ENCODE measurements at places on chromosomes 3 and 15. TPM values are rescaled to one million over a fixed set of nuclear protein-coding genes. Genes with fewer than 3 reads are reported as not detected.

GRCh38 chr3:179149406-179149867 is 1.3 kb downstream of the PIK3CA start:
- peak overlapping the region; percentile 94 for H3K4me3 ChIP-seq
- no peak for DNase-seq
- peaks cover 12% of the 10 kb centered on the region for H3K4me1 ChIP-seq
- H3K36me3 ChIP-seq = no peaks in the 10 kb centered on the region

Gene TM4SF1
- total RNA-seq = 290 TPM

- no peak for DNase-seq
- H3K4me3 ChIP-seq = peak overlapping the region; percentile 61
Observed at GRCh38 chr3:157438194-157438730, 1.6 kb downstream of the PTX3 start.

DNA sequence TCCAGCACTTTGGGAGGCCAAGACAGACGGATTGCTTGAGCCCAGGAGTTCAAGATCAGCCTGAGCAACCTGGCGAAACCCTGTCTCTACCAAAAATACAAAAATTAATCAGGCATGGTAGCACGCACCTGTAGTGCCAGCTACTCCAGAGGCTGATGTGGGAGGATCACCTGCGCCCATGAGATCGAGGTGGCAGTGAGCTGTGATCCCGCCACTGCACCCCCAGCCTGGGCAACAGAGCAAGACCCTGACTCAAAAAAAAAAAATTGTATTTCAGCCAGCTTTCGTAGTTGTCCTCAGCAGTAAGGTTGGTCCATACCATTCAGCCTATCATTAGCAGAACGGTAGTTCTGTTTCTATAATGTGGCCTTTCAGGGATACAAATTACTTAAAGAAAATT is 66.6 kb upstream of the FURIN start:
- no peaks in the 10 kb centered on the region for H3K36me3 ChIP-seq
- H3K4me1 ChIP-seq = no peaks in the 10 kb centered on the region
- H3K27ac ChIP-seq = no peak overlapping the region

DNA sequence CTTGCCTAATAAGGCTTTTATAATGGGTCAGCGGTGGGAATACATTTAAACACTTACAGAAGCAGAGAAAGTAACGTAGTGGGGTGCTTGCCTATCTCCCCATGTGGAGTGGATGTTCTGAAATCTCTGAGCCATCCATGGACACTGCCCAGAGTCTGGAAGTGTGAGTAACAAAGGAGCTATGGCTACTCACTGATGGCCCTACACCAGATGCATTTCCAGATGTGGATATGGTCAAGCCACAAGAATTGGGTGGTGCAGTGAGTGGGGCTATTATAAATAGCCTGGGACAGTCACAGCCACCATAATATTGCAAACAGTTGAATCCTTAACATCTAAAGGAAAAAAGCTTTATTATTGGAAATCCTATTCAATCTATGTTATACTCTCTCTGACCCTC is 96.6 kb downstream of the CGNL1 start:
- H3K36me3 ChIP-seq = no peaks in the 10 kb centered on the region
- no peaks in the 10 kb centered on the region for H3K27me3 ChIP-seq
- H3K27ac ChIP-seq = no peak overlapping the region
- no peak overlapping the region for H3K4me3 ChIP-seq
- no peak for DNase-seq

DNA sequence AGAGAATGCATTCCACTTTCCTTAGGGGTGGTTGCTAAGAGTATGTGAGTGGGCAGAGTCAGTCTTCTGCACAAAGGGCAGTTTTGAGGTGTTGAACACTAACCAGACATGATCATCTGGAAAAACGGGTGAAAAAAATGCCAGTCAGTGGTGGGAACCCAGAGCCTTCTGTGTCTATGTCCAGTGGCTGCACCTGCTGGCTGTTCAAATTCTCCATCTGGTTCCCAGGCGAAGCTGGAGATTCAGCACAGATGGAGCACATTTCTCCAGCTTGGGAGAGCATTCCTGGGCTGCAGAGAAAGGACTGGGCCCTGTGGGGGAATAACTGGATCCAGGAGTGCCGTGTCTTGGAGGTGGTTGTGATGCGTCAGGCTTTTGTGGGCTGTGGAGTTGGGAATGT is 74.1 kb downstream of the TRAK1 start:
- no peak overlapping the region for H3K4me3 ChIP-seq
- H3K27ac ChIP-seq = no peak overlapping the region
- H3K27me3 ChIP-seq = no peaks in the 10 kb centered on the region
- peaks cover 16% of the 10 kb centered on the region for H3K4me1 ChIP-seq

GRCh38 chr3:34237946-34238345 is 439.5 kb downstream of the PDCD6IP start:
- no peak overlapping the region for H3K4me3 ChIP-seq
- no peaks in the 10 kb centered on the region for H3K27me3 ChIP-seq
- no peak overlapping the region for H3K27ac ChIP-seq

DNA sequence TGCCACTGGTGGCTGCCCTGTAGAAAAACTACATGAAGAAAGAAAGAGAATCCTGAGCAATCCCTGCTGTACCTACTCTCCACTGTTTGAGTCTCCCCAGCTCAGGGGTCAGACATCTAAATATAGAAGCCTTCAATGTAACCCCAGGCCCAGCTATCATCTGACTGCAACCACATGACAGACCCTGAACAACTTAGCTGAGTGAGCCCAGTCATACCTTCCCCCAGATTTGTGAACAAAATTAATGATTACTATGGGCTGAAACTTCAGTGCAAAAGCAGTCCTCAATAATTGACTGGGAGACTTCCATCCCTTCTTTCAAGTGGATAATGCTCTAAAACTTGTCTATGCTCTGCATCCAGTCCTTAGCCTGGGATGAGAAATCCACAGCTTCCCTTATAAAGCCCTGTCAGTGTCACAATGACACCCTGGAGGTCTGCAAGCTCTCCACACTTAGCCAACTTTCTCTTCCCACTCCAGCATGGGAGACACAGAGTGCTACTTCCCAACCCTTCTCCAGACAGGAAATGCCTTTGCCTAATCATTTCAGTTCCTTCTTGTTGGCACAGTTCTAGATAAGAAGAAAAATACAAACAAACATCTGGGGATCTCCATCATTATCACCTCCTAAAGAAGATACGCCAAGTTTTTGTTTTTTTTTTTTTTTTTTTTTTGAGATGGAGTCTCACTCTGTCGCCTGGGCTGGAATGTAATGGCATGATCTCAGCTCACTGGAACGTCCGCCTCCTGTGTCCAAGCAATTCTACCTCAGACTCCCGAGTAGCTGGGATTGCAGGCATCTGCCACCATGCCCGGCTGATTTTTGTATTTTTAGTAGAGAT is 198.5 kb upstream of the GADL1 start:
- no peak overlapping the region for H3K27ac ChIP-seq
- no peak for DNase-seq
- no peaks in the 10 kb centered on the region for H3K36me3 ChIP-seq
- no peak overlapping the region for H3K4me3 ChIP-seq

Gene ACOX2
- total RNA-seq = 17.6 TPM

- no peaks in the 10 kb centered on the region for H3K27me3 ChIP-seq
- H3K36me3 ChIP-seq = no peaks in the 10 kb centered on the region
- DNase-seq = no peak
- H3K27ac ChIP-seq = no peak overlapping the region
Observed at GRCh38 chr3:184586851-184587250, 25.3 kb downstream of the EPHB3 start.

DNA sequence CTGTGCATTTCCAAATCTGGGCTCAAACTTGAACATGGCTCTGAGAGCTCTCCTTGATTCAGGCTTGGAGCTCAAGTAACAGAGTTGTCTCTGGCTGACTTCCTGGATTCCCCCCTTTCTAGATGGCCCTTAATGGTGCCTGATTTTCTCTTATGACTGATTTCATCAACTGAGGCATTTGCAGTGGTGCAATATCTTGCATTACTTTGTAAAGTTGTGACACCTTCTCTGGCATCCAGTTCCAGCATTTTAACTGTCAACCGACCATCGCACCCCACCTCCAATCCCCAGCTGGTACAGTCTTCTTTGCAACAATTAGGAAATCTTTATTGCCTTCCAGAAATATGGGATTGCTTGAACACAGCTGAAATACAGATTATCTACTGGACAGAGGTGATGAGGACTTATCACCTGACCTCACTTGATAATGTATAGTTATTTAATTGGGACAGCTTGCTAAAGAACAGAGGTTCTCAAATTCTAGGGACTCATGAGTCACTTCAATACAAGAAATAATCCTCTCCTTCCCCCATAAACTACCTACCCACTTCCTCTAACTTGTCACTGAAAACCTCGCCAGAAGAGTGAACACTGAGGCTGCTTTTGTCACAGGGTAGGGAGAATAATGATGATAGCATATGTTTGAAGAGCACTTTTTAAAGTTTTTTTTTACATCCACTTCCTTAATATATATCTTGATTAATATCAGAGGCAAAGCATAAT is 41.8 kb downstream of the FILIP1L start:
- H3K4me1 ChIP-seq = no peaks in the 10 kb centered on the region
- no peak overlapping the region for H3K4me3 ChIP-seq
- H3K27me3 ChIP-seq = no peaks in the 10 kb centered on the region
- H3K36me3 ChIP-seq = no peaks in the 10 kb centered on the region
- no peak overlapping the region for H3K27ac ChIP-seq
- no peak for DNase-seq

GRCh38 chr15:64897345-64897985 is 14.2 kb upstream of the ANKDD1A start:
- no peak for DNase-seq
- no peaks in the 10 kb centered on the region for H3K36me3 ChIP-seq
- no peaks in the 10 kb centered on the region for H3K27me3 ChIP-seq
- H3K4me3 ChIP-seq = no peak overlapping the region
- H3K27ac ChIP-seq = peak overlapping the region; percentile 45

Data from breast epithelium (tissue), 4 donors.